Regular cardiac myocyte (primary cell): ENCODE measurements at places on chromosomes 4 and X. TPM values are rescaled to one million over a fixed set of nuclear protein-coding genes. Genes with fewer than 3 reads are reported as not detected.

Gene SHROOM2
- total RNA-seq: 0.19 and 0.28 TPM in 2 replicates

Gene MGARP
- total RNA-seq: 59.0 and 87.7 TPM in 2 replicates

Gene AFF2
- total RNA-seq: 0.56 and 0.96 TPM in 2 replicates

Gene SRPX
- total RNA-seq: 132 and 292 TPM in 2 replicates

Gene TEC
- 0.19 and 1.1 TPM in 2 replicates for total RNA-seq

Gene POU3F4
- total RNA-seq: not detected in 2 replicates

Gene CENPVL1
- total RNA-seq: not detected in 2 replicates
